Neuronal stem cell (in vitro differentiated cells): ENCODE measurements at places on chromosomes 6 and 20.

GRCh38 chr20:37366743-37367142 lies 20.8 kb downstream of the SRC start:
- DNase-seq, result no peak

DNA sequence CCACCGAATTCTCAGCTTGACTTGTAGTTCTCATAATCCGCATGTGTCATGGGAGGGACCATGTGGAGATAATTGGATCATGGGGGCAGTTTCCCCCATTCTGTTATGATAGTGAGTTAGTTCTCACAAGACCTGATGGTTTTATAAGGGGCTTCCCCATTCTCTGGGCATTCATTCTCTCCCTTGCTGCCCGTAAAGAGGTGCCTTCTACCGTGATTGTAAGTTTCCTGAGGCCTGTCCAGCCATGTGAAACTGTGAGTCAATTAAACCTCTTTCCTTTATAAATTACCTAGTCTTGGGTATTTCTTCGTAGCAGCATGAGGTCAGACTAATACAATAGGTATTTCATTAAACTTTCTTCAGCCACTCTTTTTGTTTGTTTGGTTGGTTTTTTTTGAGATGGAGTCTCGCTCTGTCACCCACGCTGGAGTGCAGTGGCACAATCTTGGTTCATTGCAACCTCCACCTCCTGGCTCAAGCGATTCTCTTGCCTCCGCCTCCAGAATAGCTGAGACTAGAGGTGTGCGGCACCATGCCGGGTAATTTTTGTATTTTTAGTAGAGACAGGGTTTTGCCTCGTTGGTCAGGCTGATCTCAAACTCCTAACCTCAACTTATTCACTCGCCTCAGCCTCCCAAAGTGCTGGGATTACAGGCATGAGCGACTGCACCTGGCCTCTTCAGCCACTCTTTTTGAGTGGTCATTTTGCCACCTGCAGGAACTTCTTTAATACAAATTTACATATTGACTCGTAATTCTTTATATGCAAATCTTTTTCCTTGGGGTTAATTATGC lies 36.3 kb downstream of the GSTA2 start:
- no peak for DNase-seq

DNA sequence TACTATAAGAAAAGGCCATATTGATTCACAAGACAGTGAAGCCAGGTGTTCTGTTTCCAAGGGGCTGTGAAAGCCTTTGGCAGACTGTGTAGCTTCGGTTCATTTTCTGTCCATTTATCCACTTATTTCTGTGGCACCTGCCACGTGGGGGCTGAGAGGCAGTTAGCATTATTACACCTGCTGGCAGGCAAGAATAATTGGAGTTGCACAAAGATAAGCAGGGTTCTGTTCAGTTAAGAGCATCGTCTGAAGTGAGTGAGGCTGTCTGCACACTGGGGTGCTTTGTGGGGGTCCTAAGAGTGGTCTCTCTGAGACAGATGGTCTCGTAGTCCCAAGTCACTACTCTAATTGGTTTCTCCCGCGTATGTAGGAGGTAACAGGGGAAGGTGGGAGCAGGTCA lies 60.6 kb upstream of the CCN6 start:
- no peak for DNase-seq

- DNase-seq, result no peak
Measured at GRCh38 chr6:26539071-26539615, 977 bp downstream of the HMGN4 start.

DNA sequence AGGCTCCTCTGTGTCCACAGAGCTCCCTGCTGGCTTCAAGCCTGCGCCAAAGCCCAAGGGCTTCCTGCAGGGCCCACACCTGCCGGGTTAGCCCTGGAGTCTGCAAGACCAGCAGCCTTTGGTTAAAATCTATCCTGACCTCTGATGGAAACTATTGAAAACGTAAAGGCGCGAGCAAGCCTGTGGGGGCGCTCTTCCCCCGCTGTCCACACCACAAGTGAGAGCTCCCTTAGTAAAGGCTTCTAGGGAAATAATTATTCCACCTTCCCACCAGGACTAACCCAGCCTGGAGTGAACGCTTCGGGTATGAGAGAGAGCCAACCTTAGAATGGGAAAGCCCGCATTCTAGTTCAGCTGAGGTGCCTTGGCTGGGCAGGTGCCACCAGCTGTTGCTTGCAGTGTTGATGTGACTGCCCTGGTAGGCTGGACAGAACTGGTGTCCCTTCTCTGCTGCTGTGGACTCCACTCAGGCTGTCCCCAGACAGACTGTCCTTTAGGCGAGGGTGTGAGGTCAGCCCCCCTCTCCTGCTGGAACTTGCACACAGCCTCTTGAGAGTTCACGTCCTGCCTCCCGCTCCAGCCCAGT lies 68.7 kb downstream of the SYTL3 start:
- peak; percentile 56 for DNase-seq

GRCh38 chr6:39791311-39791710 lies 865 bp upstream of the DAAM2 start:
- DNase-seq, result no peak

DNA sequence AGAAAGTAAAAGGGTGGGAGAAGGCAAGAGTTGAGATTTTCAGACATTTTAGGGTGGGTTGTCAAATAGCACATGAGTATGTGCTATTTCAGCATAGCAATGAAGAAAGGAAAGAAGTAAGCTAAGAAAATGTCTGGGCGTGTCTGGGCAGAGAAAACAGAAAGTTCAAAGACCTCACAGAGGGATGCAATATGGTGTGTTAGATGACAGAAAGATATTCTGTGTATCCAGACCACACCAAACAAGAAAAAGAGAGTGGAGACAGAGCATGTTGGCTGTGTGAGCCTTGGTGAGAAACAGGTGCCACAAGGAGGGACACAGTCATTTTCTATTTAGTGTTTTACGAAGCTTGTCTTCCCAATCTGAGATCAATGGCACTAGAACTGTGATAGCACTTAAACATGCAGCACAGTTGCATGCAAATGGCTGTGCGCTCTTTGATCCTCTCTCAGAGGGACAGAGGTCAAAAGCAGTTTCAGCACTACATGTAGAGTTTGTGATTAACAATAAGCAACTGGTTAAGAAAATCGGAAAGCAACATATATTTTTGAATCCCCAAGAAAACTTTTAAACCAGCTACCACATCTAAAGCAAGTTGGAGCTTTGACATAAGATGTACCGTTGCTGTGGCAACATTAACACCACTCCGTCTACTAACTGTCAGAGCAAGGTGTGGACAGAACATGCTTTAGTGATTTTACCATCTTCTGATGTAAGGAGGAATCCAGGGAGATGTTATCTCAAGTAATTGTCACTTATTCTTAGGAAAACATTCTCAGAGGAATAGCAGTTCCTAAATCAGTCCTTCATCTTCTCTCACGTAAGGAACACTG lies 515.5 kb upstream of the NOX3 start:
- DNase-seq, result no peak
